Naive thymus-derived CD8-positive, alpha-beta T cell (primary cell): ENCODE measurements at places on chromosomes 7 and 10.

DNA sequence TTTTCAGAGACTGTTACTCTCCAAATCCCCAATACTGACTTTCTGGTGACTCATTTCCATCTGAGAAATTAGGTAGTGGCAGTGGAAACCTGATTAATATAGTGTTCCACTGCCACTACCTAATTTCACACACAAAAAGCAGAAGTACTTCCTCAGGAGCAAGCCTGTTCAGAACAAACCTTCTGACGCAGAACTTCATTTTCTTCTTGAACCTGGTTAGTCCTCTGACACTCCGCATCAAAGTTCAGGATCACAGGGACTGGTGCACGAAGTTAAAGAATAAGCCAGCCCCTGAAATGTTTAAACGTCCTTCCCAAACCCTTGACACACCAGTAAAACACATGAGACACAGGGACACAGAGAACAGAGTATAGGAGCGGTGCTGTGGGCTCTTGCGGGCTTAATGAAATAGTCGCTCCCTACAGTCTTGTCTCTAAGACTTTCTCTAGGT lies 4.4 kb downstream of the WDR91 start:
- peaks cover 75% of the 10 kb centered on the region for H3K4me1 ChIP-seq
- no peaks in the 10 kb centered on the region for H3K27me3 ChIP-seq
- peaks cover 5% of the 10 kb centered on the region for H3K36me3 ChIP-seq
- H3K27ac ChIP-seq: peak overlapping the region; percentile 65
- no peak for DNase-seq

DNA sequence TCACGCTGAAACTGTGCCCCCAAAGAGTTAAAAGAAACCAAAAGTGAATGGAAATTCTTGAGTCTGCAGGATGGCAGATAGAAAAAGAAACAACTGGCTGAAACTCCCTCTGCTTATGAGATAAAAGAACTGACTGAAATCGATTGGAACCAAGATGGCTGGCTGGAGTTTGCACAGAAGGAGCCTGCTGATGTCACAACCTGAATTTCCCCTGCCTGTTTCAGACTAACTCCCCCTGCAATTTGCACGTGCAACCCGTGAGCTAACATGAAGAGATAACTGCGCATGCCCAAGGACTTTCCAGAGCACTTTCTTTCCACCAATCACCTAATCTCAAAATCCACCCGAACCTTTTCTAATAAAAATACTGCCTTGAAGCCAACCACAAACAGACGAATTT lies 435.5 kb downstream of the CALN1 start:
- no peak overlapping the region for H3K4me3 ChIP-seq
- H3K4me1 ChIP-seq: no peaks in the 10 kb centered on the region
- DNase-seq: no peak

- no peak for DNase-seq
- no peak overlapping the region for H3K4me3 ChIP-seq
- H3K36me3 ChIP-seq: no peaks in the 10 kb centered on the region
- peaks cover 15% of the 10 kb centered on the region for H3K4me1 ChIP-seq
- H3K27ac ChIP-seq: peak overlapping the region; percentile 61
- peaks cover 3% of the 10 kb centered on the region for H3K27me3 ChIP-seq
Observed at GRCh38 chr7:116583653-116584052, 58.8 kb downstream of the CAV1 start.

- no peak overlapping the region for H3K4me3 ChIP-seq
- DNase-seq: no peak
- no peaks in the 10 kb centered on the region for H3K36me3 ChIP-seq
- H3K27ac ChIP-seq: no peak overlapping the region
Observed at GRCh38 chr10:60604342-60604741, 173.9 kb upstream of the CDK1 start.
